ENCODE measurements at places on chromosomes 7 and 10.

GRCh38 chr7:156832195-156832877 lies 60.6 kb downstream of the LMBR1 start:
- DNase-seq: no peak

- DNase-seq: no peak
Observed at GRCh38 chr10:17316488-17317170, 88.6 kb downstream of the VIM start.

GRCh38 chr7:22295402-22296264 lies 61.3 kb downstream of the RAPGEF5 start:
- DNase-seq: no peak

- no peak for DNase-seq
Observed at GRCh38 chr10:118264838-118265470, 77.2 kb downstream of the FAM204A start.

Data from CD4-positive, alpha-beta T cell treated with Interleukin-1 beta for 1 hour (primary cell).